Effector memory CD4-positive, alpha-beta T cell (primary cell): ENCODE measurements at places on chromosomes 5 and 9.

- DNase-seq, result no peak
These were observed 22.0 kb downstream of the RC3H2 start for GRCh38 chr9:122883125-122883524.

DNA sequence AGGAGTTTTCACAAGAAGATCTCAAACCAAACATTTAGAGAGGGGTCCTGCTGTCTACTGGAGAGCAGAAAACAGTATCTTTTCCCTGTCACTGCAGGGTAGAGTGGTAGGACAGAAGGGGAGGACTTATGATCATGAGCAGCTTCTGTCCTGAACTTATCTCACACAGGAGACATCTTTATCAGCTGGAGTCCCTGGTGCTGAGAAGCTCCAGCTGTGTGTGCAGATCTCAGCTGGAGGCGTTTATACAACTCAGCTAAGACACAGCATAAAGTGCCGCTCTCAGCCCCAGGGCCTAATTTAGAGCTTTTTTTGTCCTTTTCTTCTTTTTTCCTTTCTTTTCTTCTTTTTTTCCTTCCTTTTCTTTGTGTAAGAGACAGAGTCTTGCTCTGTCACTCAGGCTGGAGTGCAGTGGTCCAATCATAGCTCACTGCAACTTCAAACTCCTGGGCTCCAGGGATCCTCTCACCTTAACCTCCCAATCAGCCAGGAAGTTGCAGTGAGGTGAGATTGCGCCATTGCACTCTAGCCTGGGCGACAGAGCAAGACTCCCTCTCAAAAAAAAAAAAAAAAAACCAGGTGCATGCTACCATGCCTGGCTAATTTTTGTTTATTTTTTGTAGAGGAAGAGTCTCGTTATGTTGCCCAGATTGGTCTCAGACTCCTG, 31.9 kb downstream of the CCDC125 start:
- no peak for DNase-seq

DNA sequence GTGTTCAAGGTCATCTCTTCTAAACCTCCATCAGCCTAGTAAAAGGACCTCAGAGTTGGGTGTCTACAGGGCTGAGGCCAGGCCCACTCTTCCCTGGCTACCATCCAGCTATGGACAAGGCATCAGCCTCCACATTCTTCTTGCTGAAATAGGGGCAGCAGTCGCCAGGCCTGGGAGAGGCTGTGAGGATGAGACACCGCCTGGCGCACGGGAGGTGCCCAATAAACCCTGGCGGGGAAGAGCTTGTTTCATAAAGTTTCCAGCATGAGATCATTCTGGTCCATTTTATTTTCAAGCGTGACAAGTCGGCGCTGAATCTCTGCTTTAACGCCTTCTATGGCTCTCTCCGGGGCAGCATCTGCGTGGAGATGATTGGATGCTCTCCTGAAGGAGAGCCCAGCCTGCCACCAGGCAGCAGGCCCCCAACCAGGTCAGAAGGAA, 153.4 kb downstream of the OLFM1 start:
- no peak for DNase-seq

GRCh38 chr9:97364769-97365490, 47.0 kb upstream of the TDRD7 start:
- DNase-seq, result no peak

DNA sequence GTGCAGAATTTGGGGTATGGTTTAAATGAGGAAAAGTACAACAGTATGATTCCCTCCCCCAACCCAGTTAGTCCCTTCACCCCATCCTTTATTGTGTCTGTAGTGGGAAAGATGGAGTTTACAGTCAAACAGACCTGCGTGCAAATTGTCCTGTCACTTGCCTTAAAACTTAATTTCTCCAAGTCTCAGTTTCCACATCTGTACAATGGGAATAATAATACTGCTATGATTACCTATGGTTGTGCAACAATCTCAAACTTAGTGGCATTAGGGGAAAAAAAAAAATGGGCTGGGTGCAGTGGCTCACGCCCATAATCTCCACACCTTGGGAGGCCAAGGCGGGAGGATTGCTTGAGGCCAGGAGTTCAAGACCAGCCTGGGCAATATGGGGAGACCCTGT, 35.8 kb upstream of the CTNNA1 start:
- no peak for DNase-seq

DNA sequence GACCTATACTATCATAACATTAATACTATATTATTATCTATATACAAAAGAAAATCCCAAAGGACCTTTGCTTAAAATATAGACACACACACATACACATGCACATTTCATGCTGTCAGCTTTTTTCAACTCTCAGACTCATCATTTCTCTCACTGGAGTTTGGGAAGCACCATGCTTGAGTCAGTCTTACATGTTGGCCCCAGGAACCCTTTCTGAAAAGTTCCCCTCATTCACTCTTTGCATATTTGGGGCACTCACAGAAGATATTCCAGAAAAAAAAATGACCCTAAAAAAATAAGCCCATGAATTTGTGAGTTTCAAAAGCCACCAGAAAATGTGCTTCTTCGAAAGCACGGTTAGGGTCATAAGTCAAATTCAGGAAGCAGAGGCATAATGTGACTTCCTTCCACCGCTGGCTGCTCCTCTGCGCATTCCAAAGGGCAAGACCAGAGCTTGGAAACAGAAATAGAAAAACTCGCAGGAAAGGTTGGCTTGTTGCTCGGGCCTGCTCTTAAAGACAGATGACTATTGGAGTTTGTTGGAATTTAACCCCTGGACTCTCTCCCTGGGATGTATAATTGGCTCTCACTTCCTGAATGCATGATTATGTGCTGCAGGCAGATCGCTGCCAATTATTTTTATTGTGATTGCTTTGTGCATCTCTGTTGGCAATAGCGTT, 129.7 kb upstream of the IQGAP2 start:
- DNase-seq, result no peak

- peak; percentile 29 for DNase-seq
These were observed 16.7 kb upstream of the MTMR12 start for GRCh38 chr5:32329395-32329834.

DNA sequence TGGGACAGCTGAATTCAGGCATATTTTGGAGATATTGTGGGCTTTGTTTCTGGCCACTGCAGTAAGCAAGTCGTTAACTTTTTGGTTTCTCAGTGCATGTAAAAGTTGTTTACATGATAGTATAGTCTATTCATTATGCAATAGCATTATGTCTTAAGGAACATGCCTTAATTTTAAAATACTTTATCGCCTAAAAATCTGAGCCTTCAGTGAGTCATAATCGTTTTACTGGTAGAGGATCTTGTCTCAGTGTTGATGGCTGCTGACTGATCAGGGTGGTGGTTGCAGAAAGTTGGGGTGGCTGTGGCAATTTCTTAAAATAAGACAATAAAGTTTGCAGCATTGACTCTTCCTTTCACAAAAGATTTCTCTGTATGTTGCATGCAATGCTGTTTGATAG, 5.1 kb downstream of the SCGB3A1 start:
- no peak for DNase-seq

GRCh38 chr5:76230711-76231285, 147.6 kb downstream of the SV2C start:
- DNase-seq, result no peak

- no peak for DNase-seq
These were observed 286.8 kb downstream of the NR2F1-AS1 start for GRCh38 chr5:93294199-93294598.

- no peak for DNase-seq
These were observed 26.6 kb downstream of the PHF2 start for GRCh38 chr9:93603011-93603410.

DNA sequence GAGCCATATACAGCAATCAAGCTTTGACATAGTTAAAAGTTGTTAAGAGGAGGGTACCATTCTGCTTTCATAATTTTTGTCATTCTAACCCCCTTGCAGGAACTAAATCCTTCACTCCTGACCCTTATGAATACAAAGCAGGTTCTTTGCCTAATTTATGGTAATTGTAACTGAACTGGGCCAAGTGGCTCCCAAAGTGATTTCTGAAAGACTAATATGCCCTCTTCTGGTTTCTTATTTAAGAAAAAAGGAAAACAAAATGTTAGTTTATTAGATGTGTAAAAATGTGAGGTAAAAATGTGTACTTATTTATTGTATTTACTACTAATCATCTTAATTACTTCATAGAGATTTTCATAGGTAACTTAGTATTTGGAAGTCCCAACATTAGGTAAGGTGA, 268.5 kb downstream of the BNC2 start:
- no peak for DNase-seq

GRCh38 chr5:62547945-62548630, 30.5 kb upstream of the LRRC70 start:
- no peak for DNase-seq

DNA sequence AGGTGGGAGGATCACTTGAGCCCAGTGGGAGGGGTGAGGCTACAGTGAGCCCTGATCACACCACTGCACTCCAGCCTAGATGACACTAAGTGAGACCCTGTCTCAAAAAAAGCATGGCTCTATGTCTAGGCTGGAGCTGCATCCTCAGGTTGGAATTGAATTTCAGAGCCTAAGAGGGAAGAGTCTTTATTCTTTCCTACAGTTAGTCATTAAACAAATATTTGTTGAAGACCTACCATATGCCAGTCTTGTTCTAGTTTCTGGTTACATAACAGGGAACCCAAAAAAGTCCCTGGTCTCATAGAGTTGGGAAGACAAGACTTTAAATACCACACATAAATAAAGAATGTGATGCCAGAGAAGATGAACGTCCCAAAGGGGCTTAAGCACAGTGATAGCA, 6.9 kb upstream of the GRPEL2 start:
- DNase-seq, result no peak

- DNase-seq, result no peak
These were observed 37.4 kb upstream of the ALDH1B1 start for GRCh38 chr9:38355115-38355514.

GRCh38 chr5:155389498-155389897, 375.9 kb downstream of the KIF4B start:
- no peak for DNase-seq

DNA sequence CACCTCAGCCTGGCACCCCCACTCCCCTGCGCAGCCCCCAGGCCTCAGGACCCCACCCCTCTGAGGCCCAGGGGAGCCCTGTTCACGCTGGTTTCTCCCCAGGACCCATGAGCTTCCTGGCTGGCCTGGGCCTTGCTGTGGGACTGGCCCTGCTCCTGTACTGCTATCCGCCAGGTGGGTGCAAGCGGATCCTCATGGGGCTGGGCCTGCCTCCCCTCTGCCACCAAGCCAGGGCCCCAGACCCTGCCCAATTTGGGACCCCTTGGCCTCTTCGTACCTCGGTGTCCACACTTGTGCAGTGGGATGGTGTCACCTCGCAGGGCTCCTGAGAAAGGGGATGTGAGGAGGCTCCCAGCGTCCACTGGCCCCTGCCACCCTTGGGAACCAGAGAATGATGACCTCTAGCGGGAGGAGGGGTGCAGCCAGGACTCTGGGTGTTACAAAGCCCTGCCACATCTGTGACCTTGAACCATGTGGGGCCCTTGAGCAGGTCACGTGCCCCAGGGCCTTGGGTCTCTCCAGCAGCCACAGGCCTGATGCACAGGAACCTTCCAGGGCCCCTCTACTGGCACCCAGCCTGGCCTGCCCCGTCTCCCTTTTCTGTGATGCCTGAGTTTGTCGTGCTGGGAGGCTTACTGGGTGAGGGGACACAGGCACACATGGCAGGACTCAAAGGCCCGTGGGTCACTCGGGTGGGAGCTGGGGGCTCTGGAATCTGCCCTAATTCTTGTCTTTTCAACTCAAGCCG, 16.3 kb downstream of the CARD19 start:
- no peak for DNase-seq

DNA sequence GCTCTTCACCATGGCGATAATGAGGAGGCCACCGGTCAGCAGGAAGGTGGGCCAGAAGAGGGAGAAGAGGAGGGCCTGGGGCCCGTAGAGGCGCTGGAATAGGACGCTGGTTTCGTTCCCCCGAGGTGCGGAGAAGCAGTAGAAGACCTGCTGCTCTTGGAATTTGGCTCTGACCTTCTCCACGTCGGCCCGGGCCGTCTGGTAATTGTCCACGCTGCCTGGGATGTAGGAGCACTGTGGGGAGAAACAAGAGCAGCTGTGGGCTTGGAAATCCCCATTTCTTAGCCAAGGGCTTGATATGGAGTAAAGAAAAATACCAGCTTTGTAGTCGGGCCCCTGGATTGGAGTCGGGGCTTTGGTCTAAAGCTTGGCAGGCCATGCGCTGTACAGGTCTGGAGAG, 10.4 kb downstream of the KCNMB1 start:
- DNase-seq, result no peak

GRCh38 chr5:132321109-132321721, 27.0 kb downstream of the SLC22A4 start:
- no peak for DNase-seq

- no peak for DNase-seq
These were observed 306.1 kb downstream of the EFNA5 start for GRCh38 chr5:107364443-107365319.
